ENCODE measurements at places on chromosomes 4 and X. TPM values are rescaled to one million over a fixed set of nuclear protein-coding genes. Genes with fewer than 3 reads are reported as not detected.

The PDCL2 gene
- not detected for total RNA-seq

The TMEM31 gene
- total RNA-seq: not detected

The SOD3 gene
- not detected for total RNA-seq

The STOX2 gene
- 42.3 TPM for total RNA-seq

The ZCCHC13 gene
- not detected for total RNA-seq

The NXF3 gene
- total RNA-seq: not detected

The FMR1NB gene
- not detected for total RNA-seq

The CPLX1 gene
- 1.6 TPM for total RNA-seq

The TMPRSS11B gene
- 0.78 TPM for total RNA-seq

The TMEM271 gene
- 23.6 TPM for total RNA-seq

The ZDHHC9 gene
- 28.1 TPM for total RNA-seq

The XAGE1A gene
- total RNA-seq: not detected

The ADH1C gene
- not detected for total RNA-seq

The RTL9 gene
- total RNA-seq: 0.16 TPM

The FAM149A gene
- 38.8 TPM for total RNA-seq

The PASD1 gene
- not detected for total RNA-seq

The FAM114A1 gene
- total RNA-seq: 10.9 TPM

The GPR119 gene
- not detected for total RNA-seq

The HMX1 gene
- 0.16 TPM for total RNA-seq

The TEX13D gene
- not detected for total RNA-seq

The PCDH19 gene
- total RNA-seq: 25.7 TPM

The RASSF6 gene
- total RNA-seq: 0.31 TPM

The TREX2 gene
- total RNA-seq: not detected

The SRPX gene
- total RNA-seq: 2.5 TPM

The ANXA3 gene
- total RNA-seq: 5.1 TPM

The DCX gene
- 389 TPM for total RNA-seq

The MTMR1 gene
- 29.0 TPM for total RNA-seq

The ESX1 gene
- not detected for total RNA-seq

The POU4F2 gene
- not detected for total RNA-seq

The ASB12 gene
- 0.31 TPM for total RNA-seq

The MAMLD1 gene
- 0.94 TPM for total RNA-seq

The TBC1D14 gene
- 213 TPM for total RNA-seq

The EDA gene
- total RNA-seq: 5.5 TPM

The SHISA3 gene
- 0.16 TPM for total RNA-seq

The MAGEE2 gene
- total RNA-seq: 4.4 TPM

The HELT gene
- not detected for total RNA-seq

The HEPH gene
- total RNA-seq: 5.1 TPM

The PWWP3B gene
- 1.4 TPM for total RNA-seq

The MAGED4 gene
- 46.2 TPM for total RNA-seq

The XG gene
- not detected for total RNA-seq

The IL2 gene
- not detected for total RNA-seq

The NONO gene
- 372 TPM for total RNA-seq

The EPGN gene
- total RNA-seq: not detected

The JCHAIN gene
- total RNA-seq: not detected

The FATE1 gene
- not detected for total RNA-seq

The CXorf65 gene
- not detected for total RNA-seq

The CLTRN gene
- 0.16 TPM for total RNA-seq

The FAM9C gene
- 0.31 TPM for total RNA-seq

The SPANXN5 gene
- not detected for total RNA-seq

The CFP gene
- 0.62 TPM for total RNA-seq

The UGT2B10 gene
- not detected for total RNA-seq

The MAP3K15 gene
- total RNA-seq: 1.4 TPM

The NOX1 gene
- total RNA-seq: not detected

The HSFX2 gene
- 2.0 TPM for total RNA-seq
